ENCODE measurements at places on chromosomes 7 and 10.

GRCh38 chr7:2528481-2529095, 9.0 kb downstream of the LFNG start:
- peak; percentile 8 for DNase-seq

GRCh38 chr10:131859341-131860020, 41.3 kb upstream of the PPP2R2D start:
- DNase-seq, result no peak

- DNase-seq, result no peak
Measured at GRCh38 chr10:78871796-78872195, 197.0 kb upstream of the ZMIZ1 start.

GRCh38 chr10:131689486-131689885, 211.3 kb upstream of the PPP2R2D start:
- DNase-seq, result no peak

GRCh38 chr7:50317697-50318669, 13.5 kb downstream of the IKZF1 start:
- DNase-seq, result peak; percentile 69

DNA sequence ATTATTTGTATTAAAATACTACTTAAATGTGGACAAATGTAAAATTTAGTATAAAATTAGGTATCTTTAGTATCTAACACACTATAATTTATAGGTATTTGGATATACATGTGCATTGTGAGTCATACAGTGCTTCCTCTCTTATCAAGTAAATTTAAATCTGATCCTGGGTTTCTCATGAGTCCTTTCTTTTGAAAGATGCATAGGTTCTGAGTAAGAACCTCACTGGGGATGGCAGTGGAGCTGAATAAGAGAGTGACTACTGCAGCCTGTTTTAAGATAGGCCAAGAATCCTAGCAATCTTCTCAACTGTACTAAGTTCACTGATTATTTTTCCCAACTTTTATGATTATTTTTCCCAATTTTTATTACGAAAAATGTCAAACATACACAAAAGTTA, 16.2 kb downstream of the CEP55 start:
- no peak for DNase-seq

DNA sequence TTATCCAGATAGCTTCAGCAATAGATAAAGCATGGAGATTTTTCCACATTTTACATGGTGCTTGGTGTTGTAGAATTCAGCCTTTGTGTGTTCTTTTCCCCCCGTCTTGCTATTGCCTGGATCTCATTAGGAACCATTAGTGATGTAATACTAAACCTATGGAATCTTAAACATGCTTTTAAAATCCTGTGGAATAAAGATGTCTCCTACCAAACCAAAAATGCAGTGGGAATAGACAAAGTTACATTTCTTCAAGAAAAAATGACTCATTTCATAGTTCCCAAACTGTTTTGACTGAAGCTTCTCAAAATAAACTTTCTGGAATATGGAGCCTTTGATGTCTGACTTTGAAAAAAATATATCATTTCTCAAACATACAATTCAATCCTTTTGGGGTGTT, 44.0 kb downstream of the CALD1 start:
- DNase-seq, result no peak

Measured in CD4-positive, alpha-beta T cell treated with Interleukin-17A for 4 hours (primary cell).